Stimulated activated CD8-positive, alpha-beta memory T cell treated with anti-CD3 and anti-CD28 coated beads, Interleukin-15, amount 100 ng/mL, for 24 hours (primary cell): ENCODE measurements at places on chromosomes 6 and 20.

GRCh38 chr6:166678426-166678825, 51.4 kb upstream of the RPS6KA2 start:
- DNase-seq, result no peak

DNA sequence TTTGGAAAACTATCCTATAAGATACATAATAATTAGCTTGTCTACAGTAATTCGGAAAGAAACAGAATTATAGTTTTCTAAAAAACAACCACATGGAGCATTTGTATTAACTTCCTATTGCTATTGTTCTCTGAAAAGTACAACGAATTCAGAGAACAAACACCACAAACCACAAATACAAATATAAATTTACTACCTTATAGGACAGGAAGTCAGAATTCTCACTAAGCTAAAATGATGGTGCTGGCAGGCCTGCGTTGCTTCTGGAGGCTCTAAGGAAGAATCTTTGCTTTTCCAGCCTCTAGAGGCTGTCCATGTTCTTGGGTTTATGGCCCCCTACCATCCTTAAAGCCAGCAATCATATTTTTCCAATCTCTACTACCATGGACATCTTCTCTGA, 173.6 kb upstream of the TCF21 start:
- DNase-seq, result no peak

- no peak for DNase-seq
These were observed 158.7 kb downstream of the TFAP2A start for GRCh38 chr6:10256113-10256690.

GRCh38 chr20:62291251-62292066, 11.3 kb upstream of the ADRM1 start:
- no peak for DNase-seq

GRCh38 chr20:13396022-13396421, 174.9 kb downstream of the ISM1 start:
- no peak for DNase-seq

- DNase-seq, result no peak
These were observed 53.4 kb downstream of the SYTL3 start for GRCh38 chr6:158703111-158703836.

GRCh38 chr6:99606656-99607415, at the start of gene PRDM13:
PRDM13 (plus strand) TSS chr6:99606833; CDS start chr6:99607035, 202 bp downstream.
- DNase-seq, result no peak

- DNase-seq, result no peak
These were observed 156.9 kb downstream of the INSM1 start for GRCh38 chr20:20524756-20525155.

GRCh38 chr6:40692337-40692736, 105.2 kb upstream of the LRFN2 start:
- no peak for DNase-seq

DNA sequence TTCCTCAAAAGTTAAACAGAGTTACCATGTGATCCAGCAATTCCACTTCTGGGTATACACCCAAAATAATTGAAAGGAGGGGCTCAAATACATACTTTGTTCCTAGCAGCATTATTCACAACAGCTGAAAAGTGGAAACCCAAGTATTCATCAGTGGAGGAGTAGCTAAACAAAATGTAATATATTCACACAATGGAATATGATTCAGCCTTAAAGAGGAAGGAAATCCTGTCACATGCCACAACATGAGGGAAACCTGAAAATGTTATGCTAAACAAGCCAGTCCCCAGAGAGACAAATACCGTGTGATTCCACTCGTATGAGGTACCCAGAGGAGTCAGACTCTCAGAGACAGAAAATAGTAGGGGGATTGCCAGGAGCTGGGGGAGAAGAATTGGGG, 44.5 kb downstream of the PXDC1 start:
- DNase-seq, result no peak

DNA sequence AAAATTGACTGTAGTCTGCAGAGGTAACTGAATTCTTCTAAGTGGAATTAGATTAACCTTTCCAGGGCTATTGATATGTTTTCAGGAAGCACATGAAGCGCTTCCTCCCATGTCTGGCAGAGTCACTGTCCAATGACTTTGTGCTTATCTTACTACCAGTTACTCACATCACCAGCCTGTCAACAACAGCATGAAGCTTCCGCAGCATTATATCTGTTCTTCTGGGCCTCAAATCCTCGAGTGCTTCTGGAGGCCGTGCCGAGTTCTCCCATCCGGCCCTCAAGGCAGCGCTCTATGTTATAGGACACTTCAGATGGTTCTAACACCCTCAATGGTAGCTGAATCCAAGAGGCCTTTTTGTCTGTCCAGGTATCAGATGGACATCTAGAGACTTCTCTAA, 33.2 kb downstream of the PSMG4 start:
- DNase-seq, result no peak

- DNase-seq, result no peak
These were observed 2.3 kb upstream of the MAS1L start for GRCh38 chr6:29490055-29490454.

DNA sequence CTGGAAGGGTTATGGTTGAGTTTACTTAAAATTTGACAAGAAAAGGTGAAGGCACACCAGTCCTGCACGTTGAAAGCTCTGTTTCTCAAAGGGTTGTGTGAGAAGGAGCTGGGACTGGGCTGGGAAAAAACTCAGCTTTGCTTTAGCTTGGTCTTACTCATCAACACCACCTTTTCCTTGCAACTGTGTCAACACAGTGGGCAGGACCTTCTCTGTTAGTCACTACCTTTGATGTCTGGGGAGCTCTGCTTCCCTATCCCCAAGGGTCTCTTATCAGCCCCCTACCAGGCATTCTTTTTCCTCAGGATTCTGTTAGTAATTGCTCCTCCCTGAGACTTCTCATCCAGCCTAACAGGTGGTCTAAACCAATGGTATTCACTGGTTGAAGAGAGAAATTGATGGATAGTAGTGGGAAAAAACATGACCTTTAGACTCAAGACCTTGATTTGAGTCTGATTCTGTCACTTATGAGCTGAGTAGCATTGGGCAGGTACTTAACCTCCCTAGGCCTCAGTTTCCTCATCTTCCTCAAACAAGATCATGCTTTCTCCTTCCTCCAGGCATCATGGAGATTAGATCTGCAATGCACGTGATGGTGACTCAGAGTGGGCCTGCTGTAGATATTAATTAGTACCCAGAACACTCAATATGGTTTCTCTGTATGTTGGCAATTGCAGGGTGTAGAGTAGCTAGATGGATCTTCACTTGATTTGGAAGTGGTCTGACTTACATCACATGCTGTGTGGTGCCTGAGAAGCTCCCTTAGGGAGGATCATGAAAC, 17.2 kb upstream of the FOXA2 start:
- no peak for DNase-seq

DNA sequence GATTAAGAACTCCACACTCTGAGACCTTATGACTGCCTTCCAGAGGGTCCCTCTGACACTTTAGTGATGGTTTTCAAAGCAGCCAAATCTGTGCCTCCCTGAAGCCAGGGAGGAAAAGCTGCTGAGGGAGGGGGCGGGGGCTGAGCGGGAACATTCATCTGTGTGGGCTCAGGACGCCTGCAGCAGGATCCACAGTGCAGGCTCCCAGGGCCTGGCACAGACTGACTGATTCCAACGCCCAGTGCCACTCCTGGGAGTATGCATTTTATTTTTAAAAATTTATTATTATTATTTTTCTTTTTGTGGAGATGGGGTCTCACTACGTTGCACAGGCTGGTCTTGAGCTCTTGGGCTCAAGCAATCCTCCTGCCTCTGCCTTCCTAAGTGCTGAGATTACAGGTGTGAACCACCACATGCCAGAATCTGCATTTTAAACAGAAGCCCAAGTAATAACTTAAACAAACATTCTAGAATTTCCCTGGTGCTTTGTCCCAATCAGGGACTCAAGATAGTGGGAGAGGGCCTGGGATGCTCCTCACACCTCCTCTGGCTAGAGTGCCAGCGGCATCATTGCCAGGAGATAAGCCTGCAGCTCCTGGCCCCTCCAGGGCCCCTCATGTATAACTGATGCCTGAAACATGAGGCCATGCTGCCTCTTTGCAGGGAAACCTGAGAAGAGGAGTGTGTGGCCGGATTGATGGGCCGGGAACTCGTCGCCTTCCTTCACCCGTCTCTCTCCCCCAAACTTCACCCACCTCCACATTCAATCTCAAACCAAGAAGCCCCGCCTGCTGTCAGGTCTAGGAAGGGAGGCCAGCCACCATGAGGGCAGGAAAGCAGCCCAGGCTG, 438 bp upstream of the TMC2 start:
- DNase-seq, result no peak

DNA sequence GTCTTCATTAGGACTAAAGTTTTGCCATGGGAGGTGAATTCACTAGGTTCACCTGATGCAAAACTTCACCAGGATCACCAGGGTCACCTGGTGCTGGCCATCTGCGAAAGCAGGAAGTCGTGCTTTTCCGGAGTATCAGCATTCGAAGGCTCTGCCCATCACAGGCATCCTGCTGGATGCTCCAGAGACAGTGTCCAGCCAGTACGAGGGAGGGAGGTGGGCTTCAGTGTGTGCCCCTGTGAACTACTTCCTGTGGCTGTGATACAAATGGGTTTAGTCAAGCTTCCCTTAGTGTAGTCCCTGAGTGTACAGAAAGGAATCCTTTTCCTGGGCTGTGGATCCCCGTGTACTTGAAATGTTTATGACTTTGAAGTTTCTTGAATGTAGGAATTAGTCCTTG, 3.4 kb upstream of the RPS6KA2 start:
- DNase-seq, result no peak

DNA sequence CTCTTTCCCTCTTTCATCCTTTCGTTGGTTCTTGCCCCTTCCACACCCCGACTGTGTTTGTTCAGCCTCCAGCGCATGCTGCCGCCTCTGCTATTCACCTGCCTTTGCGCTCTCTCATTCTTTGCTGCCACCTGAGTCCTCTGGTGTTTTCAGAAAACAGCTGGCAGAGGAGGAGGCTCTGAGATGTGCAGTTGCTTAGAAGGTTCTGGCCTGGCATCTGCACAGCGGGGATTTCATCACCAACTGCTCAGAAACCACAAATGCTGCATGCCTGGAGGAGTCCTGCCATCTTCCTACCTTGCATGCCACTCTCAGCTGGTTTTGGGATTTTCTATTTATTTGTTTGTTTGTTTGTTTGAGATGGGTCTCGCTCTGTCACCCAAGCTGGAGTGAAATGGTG, 39.2 kb upstream of the CLDN20 start:
- DNase-seq, result no peak

DNA sequence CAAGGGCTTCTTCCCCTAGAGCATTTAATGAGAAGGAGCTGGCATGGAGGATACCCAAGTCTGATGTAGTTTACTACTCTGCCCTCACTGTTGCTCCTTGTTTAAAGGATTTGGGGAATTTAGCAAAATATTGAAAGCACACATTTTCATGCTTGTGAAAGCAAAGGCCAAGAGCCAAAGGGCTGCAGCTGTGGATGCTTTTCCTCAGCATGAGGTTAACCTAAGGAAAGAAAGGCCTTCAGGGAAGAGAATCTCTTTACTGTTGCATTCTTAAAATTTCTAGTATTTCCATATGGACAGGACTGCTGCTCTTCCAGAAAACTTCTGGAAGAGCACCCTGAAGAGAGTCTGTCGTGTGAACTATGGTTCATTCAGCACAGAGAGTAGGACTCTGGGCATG, 45.9 kb upstream of the SASH1 start:
- no peak for DNase-seq

GRCh38 chr20:45592574-45593189, 13.6 kb upstream of the WFDC8 start:
- DNase-seq, result no peak

DNA sequence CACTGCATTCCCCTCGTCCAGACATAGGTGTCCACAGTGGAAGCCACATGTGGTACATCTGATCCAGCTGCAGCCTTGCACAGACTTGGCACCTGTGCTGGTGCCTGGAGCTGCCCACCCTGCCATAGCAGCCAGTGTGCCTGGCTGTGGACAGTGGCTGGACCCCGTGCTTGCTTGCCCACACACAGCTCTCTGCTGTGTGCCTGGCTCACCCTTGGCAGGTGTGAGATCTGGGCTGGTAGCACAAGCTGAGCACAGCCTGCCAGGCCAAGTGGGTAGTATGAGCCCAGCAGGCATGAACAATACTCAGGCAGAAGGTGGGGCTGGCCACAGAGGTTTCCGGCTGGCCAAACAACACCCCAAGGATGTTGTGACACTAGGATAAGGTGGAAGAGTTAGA, 614.4 kb downstream of the BCKDHB start:
- DNase-seq, result no peak

DNA sequence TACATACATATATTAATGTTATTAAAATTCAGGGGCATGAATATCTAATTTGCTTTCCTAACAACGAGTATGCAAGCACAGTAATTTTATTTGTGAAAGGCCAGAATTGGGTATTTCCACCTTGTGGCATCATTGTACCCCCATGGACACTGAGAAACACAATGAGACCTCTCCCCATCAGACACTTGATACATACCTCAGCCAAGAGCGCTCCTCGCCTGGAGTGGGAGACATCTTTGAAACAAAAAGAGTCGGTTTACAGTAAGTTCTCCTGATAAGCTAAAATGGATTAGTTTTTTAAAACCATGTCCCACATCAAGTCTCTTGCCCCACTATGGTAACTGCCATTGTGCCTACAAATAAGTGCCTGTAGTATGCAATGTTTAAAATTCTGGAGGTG, 2.1 kb downstream of the CNR1 start:
- DNase-seq, result no peak

GRCh38 chr6:54598787-54599313, 247.7 kb upstream of the FAM83B start:
- no peak for DNase-seq

GRCh38 chr6:83885984-83886383, 26.5 kb downstream of the CYB5R4 start:
- DNase-seq, result no peak

GRCh38 chr6:52937908-52938307, 28.4 kb upstream of the GSTA3 start:
- no peak for DNase-seq

GRCh38 chr6:128487746-128488145, 32.7 kb downstream of the PTPRK start:
- DNase-seq, result no peak

DNA sequence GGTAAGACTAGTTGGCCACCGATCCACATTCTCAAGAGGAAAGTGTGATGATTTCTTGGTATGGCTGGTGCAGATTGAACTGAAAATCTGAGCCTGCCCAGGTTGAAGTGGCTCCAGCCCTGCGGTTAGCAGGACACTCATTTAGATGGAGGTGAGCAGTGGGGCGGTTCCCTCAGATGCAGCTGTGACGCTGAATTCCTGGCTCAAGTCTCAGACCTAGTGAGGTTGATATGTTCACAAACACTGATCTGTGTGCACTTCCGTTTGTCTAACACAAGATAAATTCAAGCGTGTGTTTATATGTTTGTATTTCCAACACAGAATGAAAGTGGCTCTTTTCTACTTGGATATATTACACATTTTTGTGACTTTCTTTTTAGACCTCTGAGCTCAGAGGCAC, 83.4 kb upstream of the FRMD1 start:
- DNase-seq, result no peak
